B cell (primary cell): ENCODE measurements at places on chromosomes 5 and 9.
A peak's percentile ranks its signal among the peaks of the same experiment; 100 is the strongest.

GRCh38 chr9:126983767-126984166 is 69.2 kb downstream of the RALGPS1 start:
- DNase-seq = no peak

DNA sequence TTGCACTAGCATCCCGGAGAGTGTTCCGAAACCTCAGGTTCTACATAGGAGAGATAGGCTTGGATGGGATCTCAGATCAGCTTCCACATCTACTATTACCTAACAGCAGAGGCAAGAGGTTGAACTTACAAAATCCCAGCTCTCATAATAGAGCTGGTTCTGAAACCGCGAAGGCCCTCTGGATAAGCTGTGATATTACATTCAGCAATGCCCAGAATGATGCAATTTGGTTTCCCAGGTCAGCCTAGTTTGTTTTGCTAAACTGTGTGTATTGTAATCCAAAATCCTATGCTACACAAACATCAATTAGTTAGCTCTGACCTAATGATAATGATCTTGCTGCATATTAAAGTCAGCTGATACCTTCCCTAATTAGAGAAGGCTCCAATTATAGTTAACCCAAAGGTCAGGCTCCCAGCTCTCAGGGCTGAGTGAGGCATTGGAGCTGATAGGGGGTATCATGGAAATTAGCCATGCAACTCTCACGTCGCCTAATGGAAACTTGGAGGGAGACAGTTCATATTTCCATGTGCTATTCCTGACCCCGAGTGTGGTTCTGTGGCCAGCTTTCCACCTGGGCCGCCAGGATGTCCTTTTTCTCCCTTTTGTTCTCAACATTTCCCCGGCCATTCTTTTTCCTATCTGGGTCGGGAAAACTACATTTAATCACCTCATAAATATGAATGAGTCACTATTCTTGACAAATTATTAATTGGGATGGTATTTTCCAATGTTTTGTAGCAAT is 278.4 kb upstream of the IRX1 start:
- no peak for DNase-seq

- DNase-seq = no peak
These were observed 139.5 kb downstream of the MUSK start for GRCh38 chr9:110807956-110808598.

- DNase-seq = no peak
These were observed 90.4 kb upstream of the CHD1 start for GRCh38 chr5:99019254-99019653.

DNA sequence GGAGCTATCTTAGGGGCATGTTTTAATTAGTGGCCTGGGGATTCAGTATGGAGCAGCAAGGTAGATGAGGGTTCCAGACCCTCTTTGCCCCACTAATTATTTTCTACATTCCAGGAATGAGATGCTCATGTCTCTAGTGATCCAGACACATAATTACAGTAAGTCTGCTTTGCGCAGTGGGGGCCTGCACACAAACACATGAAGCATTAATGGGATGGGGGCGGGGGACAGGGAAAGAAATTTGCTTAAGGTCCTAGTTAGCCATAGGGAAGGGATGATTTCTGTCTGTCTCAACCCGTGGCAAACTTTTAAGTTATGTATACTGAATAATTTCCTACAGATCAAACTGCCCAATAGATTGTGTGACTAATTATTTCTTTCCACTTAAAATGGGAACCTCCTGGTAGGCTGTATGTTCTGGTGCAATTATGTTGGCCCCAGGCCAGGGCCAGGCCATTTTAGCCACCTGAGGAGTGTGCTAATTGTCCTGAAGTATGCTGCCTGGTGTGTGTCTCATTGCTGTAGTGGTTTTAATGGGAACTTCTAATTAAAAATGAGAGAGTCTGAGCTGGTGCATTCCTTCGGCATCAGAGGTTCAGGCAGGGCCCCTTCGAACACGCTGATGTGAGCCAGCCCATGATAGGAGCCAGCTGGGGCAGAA is 134.4 kb downstream of the PTTG1 start:
- no peak for DNase-seq

DNA sequence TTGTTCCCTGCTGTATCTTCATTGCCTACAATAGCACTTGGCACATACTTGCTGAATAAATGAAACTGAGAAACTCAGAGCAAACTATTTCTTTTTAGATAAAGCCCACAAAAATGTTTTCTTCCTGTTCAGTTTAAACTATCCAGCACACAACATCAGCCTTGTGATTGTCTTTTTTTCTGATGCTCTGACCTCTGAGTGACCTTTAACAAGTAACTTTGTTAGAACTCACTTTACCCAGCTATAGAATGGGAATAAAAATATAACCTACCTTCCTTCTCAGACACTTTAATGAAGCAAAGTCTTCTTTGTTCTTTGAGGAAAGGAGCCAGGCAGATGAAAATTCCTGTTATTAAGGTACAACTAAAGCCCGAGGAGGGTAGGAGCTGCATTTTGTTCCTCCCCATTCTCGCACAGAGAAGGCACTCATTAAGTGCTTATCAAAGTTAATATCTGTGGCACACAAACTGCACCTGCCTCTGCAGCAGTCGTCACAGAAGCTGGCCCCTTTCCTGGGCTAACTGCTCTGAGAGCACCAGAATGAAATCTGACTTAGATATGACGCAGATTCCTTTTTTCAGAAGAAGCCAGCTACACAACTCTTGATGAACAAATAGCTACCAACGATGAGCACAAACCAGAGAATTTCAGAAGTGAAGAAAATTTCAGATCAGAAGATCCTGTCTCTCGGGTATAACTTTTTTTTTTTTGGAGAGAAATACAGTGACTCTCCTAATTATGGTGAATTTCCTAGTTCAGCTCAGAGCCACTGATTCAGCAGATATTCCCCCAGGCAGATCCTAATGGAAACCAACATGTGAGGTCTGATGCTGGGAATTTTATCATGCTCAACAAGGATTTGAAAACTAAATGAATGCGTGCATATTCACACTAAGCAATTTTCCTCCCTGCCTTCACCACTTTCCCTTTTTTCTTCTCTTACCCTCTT is 31.0 kb upstream of the NR3C1 start:
- DNase-seq = peak; percentile 81

- DNase-seq = no peak
These were observed 54.3 kb downstream of the NR6A1 start for GRCh38 chr9:124716808-124717207.

GRCh38 chr5:56467176-56467717 is 234.1 kb upstream of the ANKRD55 start:
- DNase-seq = no peak

- no peak for DNase-seq
These were observed 21.4 kb upstream of the ANXA6 start for GRCh38 chr5:151178777-151179488.

- DNase-seq = no peak
These were observed 137.9 kb downstream of the TMEM38B start for GRCh38 chr9:105832096-105832710.

- DNase-seq = no peak
These were observed 512.2 kb upstream of the ZNF462 start for GRCh38 chr9:106350777-106351176.

DNA sequence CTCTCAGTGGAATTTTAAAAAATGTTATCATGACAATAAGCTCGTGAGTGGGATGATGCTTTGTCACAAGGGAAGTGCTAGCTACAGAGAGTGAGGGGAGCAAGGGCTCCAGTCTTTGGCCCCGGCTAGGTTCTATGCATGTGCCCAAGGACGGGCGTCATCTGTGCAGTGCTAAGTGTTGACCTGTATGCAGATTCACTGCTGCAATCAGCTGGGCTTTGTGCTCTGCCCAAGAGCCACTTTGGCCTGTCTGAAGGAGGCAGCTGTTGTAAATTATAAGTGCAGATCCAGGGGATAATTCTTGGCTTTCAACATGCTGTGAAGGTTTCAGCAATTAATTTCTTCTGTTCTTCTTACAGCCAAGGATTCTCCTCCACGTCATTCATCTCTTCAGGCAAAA is 268.6 kb downstream of the PSAT1 start:
- DNase-seq = no peak

DNA sequence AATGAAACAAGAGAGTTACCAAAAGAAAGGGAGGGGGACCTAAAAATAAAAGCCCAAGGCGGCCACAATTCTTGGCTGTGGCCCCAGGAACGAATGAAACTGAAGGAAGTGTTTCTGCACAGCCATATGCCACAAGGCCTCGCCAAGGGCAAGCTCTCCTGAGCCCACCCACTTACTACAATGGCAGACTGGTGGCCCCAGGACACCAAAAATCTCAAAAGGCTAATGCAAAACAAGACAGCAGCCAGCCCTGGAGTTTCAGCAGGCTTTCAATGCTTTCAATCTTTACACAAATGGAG is 4.0 kb downstream of the CAMSAP1 start:
- DNase-seq = no peak

DNA sequence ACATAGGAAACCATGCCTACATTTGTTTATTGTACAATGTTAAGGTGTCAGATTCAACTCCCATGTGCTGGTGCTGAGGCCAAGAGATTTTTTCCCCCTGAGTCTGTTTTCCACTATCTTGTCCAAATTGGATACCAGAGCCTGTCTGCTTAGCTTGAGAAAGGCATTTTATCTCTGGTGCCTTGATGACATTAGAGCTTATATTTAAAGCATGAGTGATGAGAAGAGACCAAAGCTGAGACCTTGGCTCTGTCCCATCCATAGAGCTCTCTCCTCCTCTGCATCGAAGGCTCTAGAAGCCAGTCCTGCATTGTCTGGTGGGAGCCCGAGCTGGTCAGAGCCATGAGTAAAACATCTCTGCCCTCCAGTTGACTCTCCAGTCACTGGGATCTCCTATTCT is 10.4 kb upstream of the PPP2CA start:
- DNase-seq = no peak

- no peak for DNase-seq
These were observed 62.0 kb upstream of the CACNA1B start for GRCh38 chr9:137815256-137816255.

DNA sequence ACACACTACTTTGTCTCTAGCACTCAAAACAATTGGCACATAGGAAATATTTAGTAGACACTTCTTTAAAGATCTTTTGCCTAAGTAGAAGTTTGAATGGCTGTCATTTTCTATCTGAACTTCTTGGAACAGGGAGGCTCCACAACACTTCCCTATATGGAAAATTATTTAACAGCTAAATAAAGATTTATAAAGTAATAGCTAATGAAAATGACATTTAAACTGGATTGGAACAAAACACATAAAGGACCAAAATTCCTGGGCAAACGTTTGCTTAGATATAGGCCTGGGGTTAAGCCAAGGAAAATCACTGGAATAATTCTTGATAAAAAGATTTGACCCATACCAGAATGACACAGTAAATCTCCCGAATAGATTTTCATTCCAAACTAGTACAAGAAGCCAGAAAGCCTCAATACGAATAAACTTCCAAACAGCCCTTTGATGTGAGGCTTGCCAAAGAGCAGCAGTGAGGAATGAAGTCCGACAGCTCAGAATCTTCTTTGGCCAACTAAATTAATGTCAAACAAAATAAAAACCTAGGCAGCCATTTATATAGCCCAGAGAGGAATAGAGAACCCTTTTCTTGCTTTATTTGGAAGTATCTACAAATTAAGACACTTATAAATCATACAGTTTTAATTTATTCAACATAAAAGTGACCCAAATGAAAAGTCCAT is 20.3 kb upstream of the RNF180 start:
- DNase-seq = no peak
